A172 (cell line): ENCODE measurements at places on chromosomes 1 and 21. TPM values are rescaled to one million over a fixed set of nuclear protein-coding genes. Genes with fewer than 3 reads are reported as not detected.

Gene SLC9C2
- not detected in 2 replicates for total RNA-seq

Gene CD84
- not detected in 2 replicates for total RNA-seq

Gene IL20
- not detected in 2 replicates for total RNA-seq

Gene HES2
- total RNA-seq = 2.0 and 3.9 TPM in 2 replicates

Gene GNAT2
- 0.41 TPM in 1 of 2 replicates, not detected in the other for total RNA-seq

Gene PTGS2
- total RNA-seq = not detected in 2 replicates

Gene THEM4
- total RNA-seq = 9.5 and 11.2 TPM in 2 replicates

Gene C1orf116
- total RNA-seq = 0.31 and 1.4 TPM in 2 replicates

Gene BARHL2
- not detected in 2 replicates for total RNA-seq
